BJ (cell line): ENCODE measurements at places on chromosomes 13 and 19. TPM values are rescaled to one million over a fixed set of nuclear protein-coding genes. Genes with fewer than 3 reads are reported as not detected.
A peak's percentile ranks its signal among the peaks of the same experiment; 100 is the strongest.

DNA sequence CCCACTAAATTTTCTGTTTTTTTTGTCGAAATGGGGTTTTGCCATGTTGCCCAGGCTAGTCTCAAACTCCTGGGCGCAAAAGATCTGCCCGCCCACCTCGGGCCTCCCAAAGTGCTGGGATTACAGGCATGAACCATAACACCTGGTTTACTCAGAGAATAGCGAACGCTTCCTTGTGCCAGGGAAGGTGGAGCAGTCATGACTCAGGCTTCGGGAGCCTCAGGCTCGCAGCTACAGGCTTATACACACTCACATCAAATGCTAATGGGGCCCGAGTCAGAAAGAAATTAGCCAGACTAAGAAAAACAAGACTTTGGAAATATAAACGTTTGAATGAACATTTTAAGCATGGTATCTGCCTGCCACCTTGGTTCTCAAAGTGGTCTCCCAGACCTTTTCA, 11.0 kb upstream of the TPT1 start:
- no peak for DNase-seq

DNA sequence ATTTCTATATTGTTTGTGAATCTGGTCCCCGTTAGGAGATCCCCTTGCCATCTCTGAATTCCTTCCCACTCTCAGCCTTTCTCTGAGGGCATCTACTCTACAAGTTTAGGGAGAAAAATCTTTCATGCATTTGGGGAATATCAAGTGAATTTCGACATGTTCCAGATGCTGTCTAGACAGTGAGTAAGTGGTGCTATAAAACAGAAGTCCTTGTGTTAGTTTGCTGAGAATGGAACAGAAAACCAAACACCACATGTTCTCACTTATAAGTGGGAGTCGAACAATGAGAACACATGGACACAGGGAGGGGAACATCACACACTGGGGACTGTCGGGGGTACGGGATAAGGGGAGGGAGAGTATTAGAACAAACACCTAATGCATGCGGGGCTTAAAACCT, 5.1 kb downstream of the OR7A10 start:
- DNase-seq: no peak

DNA sequence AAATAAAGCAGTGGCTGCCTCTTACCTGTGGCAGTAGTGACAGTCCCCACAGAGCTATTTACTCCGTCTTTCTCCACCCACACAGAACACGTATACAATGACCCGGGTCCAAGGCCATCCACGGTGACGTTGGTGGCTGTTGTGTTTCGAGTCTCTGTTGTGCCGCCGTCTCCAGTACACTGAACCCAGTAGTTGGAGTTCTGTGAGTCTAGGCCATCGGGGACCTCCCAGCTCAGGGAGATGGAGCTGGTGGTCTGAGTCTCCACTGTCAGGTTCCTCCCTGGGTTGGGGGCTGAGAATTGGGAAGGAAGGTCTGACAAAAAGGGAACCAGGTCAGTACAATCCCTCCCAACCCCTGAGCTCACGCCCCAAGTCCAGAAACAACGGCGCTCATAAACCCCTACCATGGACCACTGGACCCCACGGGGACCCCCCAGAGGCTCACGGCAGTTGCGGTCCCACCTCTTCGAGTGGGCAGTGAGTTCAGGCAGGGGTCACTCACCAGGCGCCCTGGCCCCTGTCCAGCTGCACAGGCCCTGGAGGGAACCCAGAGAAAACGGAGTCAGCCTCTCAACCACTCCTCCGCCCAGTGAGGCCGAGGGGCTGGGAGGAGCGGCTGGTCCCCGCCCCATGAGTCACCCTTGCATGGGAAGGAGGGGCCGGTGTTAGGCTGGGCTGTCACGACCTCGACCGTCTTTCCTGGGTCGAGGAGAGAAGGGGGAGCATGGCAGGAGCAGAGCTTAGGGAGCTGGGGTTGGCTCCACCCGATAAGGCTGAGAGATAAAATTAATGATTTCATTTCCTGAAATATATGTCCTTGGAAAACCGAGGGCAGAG, 2.4 kb downstream of the PTPRH start:
- DNase-seq: peak; percentile 67

DNA sequence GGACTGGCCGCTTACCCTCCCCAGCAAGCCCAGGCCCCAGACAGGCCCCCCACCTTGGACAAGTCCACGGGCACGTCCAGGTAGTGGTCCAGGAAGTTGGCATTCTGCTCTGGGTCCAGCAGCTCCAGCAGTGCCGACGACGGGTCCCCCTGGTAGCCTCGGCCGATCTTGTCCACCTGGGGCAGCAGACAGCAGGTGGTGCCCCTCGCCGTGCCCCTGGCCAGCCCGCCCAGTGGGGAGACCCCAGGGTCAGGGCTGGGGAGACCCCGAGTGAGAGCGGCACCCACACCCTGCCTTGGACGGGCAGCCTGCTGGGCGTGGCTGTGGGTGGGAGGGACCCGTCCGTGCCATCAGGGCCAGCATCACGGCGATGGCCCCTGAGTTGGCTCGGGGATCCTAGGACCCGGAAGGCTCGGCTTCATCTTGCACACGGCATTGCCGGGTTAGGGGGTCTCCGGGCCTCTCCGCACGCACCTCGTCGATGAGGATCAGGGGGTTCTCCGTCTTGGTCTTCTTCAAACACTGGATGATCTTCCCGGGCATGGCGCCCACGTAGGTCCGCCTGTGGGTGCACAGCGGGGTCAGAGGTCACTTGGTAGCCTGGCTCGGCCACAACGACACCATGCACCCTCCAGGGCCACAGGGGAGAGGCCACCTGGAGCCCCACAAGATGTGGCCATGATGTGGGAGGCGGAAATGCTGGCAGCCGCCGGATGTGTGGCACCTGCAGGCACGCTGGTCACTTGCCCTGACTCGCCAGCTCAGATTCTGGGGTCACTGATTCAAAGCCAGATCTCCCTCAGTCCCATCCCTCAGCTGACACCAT, 6.3 kb downstream of the RPL36 start:
- no peak for DNase-seq

GRCh38 chr13:52695856-52696255, 43.2 kb downstream of the SUGT1 start:
- no peak for DNase-seq

- DNase-seq: no peak
Observed at GRCh38 chr19:55600662-55601028, 557 bp downstream of the ZNF524 start.

- no peak for DNase-seq
Observed at GRCh38 chr19:39874404-39874803, 28.2 kb upstream of the FBL start.

- no peak for DNase-seq
Observed at GRCh38 chr13:74166261-74167004, 32.2 kb upstream of the KLF12 start.

GRCh38 chr13:64314331-64314730, 2898.7 kb upstream of the PCDH20 start:
- DNase-seq: peak; percentile 9

DNA sequence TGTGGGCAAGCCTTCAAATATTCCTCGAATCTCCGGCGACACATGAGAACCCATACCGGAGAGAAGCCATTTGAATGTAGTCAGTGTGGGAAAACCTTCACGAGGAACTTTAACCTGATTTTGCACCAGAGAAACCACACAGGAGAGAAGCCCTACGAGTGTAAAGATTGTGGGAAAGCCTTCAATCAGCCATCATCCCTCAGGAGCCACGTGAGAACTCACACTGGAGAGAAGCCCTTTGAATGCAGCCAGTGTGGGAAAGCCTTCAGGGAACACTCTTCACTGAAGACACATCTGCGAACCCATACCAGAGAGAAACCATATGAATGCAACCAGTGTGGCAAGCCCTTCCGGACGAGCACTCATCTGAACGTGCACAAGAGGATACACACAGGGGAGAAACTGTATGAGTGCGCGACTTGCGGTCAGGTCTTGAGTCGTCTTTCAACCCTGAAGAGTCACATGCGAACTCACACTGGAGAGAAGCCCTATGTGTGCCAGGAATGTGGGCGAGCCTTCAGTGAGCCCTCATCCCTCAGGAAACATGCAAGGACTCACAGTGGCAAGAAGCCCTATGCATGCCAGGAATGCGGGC, 28.8 kb downstream of the ZNF333 start:
- DNase-seq: no peak

DNA sequence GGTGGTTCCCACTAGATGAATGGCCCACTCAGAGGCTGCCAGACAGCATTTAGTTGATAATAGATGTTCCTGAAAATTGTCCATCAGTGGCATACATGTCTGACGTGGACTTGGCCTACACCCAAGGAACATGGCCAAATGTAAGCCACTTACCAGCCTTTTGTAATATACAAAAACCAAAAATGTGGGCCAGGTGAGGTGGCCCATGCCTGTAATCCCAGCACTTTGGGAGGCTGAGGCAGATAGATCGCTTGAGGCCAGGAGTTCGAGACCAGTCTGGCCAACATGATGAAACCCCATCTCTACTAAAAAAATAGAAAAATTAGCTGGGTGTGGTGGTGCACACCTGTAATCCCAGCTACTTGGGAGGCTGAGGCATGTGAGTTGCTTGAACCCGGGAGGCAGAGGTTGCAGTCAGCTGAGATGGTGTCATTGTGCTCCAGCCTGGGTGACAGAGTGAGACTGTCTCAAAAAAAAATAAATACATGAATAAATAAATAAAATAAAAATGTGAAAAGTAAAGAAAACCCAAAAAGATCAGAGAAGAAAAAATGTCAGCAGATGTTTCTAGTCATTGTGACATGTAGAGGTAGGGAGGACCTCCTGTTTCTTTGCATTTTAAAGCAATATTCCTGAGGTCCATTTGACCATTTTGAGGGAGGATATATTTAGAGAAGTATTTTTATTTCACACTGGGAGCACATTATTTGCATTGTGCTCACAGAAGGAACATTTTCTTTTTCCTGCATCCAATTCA, 7.1 kb upstream of the WTIP start:
- DNase-seq: no peak

DNA sequence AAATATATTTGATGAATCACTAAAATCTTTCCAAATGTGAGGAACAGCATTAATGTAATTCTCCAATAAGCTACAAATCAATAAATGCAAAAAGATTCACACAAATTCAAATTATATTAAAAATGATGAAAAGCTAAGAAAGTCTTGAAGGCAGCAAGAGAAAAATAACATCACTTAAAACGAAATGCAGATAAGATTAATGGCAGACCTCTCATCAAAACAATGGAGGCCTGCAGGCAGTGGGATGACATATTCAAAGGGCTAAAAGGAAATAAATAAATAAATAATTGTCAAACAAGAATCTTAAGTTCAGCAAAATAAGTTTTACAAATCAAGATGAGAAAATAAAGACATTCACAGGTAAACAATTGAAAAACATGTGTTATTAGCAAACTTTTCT, 952.1 kb downstream of the SLITRK6 start:
- no peak for DNase-seq

DNA sequence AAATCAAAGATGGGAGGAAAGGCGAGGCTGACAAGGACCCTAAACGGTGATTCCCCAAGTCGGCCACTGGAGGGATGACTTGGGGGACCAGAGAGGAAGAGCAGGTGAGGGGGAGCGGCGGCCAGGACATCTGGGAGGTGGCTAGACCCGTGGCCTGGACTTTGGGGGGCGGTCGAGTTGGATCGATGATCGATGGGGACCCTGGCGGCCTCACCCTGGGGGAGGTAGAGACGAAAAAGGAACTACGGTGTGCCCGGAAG, 7.7 kb upstream of the CIRBP start:
- no peak for DNase-seq

GRCh38 chr19:2208975-2209374, 27.2 kb downstream of the PLEKHJ1 start:
- DNase-seq: no peak

DNA sequence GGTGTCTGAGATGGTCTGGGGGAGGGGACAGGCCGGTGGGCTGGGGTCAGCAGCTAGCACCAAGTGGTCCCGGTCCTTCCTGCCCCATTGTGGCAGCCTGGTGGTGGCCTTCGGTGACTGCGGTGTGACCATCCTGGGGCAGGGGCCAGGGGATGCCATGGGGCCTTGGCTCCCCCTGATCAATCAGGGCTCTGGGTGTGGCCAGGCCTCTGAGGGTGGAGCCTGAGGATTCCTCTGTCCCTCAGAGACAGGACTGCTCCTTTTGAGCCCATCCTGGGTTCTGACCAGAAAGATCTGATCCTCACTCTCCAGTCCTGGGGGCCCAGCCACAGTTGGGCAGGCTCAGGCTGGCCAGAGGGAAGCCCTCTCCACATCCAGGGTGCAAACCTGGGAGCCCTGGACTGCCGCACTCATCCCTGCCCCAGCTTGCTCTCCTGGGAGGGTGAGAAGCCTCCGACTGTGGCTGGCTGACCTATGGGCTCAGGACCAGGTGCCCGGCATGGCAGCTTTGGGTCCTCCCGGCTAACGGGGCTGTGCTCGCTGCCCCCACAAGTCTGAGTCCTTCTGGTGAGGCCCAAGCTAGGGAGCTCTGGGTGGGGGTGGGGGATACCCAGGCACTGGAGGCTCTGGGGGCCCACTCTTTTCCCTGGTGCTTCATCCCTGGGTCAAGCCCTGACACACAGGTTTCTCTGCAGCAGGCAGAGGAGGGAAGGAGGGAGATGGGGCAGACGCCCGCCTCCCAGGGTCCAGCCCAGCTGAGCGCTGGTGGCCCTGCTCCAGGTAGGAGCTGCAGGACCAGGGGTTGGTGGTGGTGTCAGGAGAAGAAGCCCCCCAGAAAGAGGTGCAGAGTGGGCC, 59.5 kb downstream of the IER2 start:
- DNase-seq: no peak

- no peak for DNase-seq
Observed at GRCh38 chr13:113947311-113948033, 26.4 kb downstream of the C13orf46 start.

- no peak for DNase-seq
Observed at GRCh38 chr19:3593156-3593555, 7.9 kb downstream of the GIPC3 start.

DNA sequence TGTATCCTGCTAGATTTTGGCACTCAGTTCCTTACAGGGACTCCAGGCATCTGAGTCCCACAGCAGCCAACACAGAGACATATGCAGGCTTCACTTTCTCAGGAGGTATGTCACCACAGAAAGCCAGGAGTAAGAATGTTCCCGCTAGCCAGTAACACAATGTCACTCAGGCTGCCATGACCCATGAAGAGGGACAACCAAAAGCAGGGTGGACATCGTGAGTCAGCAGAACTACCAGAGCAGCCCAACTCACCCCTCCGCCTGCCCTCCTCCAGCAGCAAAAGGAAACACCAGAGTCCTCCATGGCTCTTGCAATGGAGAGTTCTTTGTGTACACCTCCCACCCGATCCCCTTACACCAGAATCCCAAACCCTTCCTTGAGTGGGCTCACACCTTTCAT, 95.4 kb downstream of the CRYL1 start:
- no peak for DNase-seq

DNA sequence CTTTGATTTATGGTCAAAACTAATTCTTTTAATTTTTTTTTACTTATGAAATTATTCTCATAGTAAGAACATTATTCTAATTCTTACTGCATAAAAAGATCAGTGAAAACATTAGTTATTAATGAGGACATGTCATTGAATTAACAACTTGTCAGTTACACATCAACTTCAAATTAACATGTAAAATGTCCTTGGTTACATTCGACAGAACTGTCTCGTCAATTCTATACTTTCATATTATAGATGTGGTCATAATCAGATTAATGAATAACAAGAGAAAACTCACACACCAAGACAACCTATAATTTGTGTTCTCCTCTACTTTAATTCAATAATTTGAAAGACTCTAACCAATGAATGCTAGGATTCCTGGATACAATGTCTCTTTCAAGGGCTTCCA, 66.7 kb downstream of the KATNAL1 start:
- no peak for DNase-seq

RXFP2 gene
- 0.02 TPM in 1 of 2 replicates, not detected in the other for polyA plus RNA-seq

BRCA2 gene
- polyA plus RNA-seq: 0.91 and 1.2 TPM in 2 replicates

KIRREL2 gene
- polyA plus RNA-seq: 0.05 TPM in 1 of 2 replicates, not detected in the other

TUBA3C gene
- polyA plus RNA-seq: not detected in 2 replicates

FOXA3 gene
- not detected in 2 replicates for polyA plus RNA-seq

FXYD5 gene
- 248 and 332 TPM in 2 replicates for polyA plus RNA-seq

GSK3A gene
- polyA plus RNA-seq: 27.7 and 36.1 TPM in 2 replicates
